Stimulated activated CD8-positive, alpha-beta memory T cell treated with anti-CD3 and anti-CD28 coated beads, Interleukin-4, amount 100 ng/mL, for 24 hours (primary cell): ENCODE measurements at places on chromosomes 1 and 21.

GRCh38 chr1:178284058-178284457, 190.2 kb downstream of the RASAL2 start:
- DNase-seq, result no peak

GRCh38 chr1:43009274-43009673, 50.6 kb upstream of the SLC2A1 start:
- DNase-seq, result no peak

GRCh38 chr1:41328001-41328615, 33.1 kb upstream of the FOXO6 start:
- DNase-seq, result no peak

- no peak for DNase-seq
Measured at GRCh38 chr21:36396971-36397370, 11.8 kb downstream of the CHAF1B start.

- no peak for DNase-seq
Measured at GRCh38 chr1:234375672-234376071, 2.4 kb downstream of the COA6 start.

- DNase-seq, result no peak
Measured at GRCh38 chr1:207035877-207036551, 3.5 kb upstream of the C1orf116 start.

DNA sequence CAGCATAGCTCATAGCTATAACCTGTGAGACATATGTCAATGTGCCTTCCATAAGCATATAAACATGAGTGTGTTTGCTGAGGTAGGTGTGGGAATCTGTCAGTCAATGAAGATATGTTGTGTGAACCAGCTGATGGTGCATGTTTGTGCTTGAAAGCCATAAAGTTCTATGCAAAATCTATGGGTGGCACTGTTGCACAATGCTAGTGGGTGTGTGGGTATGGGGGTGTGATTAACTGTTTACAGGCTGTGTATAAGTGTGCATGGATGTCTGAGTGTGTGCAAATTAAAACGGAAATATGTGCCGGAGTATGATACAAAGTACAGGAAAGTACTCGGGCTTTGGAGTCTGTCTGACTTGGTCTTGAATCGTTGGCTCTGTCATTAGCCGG, 1.0 kb upstream of the ATP2B4 start:
- DNase-seq, result no peak

DNA sequence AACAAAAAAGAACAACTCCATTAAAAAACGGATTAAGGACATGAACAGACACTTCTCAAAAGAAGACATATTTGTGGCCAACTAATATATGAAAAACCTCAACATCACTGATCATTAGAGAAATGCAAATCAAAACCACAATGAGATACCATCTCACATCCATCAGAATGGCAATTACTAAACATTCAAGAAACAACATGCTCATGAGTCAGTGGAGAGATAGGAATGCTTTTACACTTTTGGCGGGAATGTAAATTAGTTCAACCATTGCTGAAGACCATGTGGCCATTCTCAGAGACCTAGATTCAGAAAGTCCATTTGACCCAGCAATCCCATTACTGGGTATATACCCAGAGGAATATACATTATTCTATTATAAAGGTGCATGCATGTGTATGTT, 1442.6 kb upstream of the B3GALT2 start:
- no peak for DNase-seq

- no peak for DNase-seq
Measured at GRCh38 chr1:13935336-13935735, 235.3 kb downstream of the PRDM2 start.

DNA sequence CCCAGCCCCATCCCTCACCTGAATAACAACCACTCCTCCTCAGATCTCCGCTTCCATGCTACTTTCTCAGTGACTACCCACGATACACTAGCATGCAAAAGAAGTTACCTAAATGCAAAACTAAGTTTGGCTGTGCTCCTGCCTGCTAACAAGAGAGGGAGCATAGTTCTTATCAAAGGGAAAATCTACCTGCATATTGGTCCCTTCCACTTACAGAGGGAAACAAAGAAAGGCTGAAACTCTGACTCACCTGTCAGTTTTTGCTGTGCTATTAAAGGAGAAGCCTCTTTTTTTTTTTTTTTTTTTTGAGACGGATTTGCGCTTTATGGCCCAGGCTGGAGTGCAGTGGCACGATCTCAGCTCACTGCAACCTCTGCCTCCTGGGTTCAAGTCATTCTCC, 43.8 kb upstream of the RAVER2 start:
- no peak for DNase-seq

DNA sequence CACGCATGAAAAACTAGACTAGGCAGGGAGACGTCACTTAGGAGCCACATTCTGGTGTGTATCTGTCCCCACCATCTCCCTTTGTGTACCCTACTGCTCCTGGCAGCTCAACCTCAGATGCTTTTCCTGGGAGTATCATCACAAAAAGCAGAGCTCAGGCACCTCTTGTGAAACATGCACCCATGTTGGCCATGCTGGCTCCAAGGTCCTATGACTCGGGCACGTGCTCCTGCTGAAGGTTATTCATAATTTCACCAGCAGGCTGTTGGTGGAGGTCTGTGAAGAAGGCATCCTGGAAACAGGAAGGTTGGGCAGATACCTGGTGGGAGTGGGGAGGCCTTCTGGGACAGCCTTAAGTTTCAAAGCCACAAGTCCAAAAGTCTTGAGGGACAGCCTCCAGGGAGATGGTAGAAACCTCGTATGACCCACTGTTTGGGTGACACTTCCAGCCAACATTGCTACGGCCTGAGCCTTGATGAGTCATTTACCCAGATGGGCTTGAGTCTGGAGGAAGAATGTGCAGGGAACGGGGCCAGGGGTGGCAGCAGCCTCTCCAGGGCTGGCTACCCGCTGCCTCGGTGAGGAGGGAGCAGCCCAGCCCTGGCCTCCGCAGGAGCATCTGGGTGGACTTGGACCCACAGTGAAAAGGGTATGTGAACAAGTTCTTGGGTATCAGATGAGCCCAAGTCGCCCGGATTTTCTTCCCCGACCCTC, 75.8 kb downstream of the PGBD5 start:
- DNase-seq, result no peak

- DNase-seq, result no peak
Measured at GRCh38 chr1:70079546-70079945, 125.8 kb downstream of the LRRC40 start.

- no peak for DNase-seq
Measured at GRCh38 chr1:154944401-154945159, 8.1 kb upstream of the PMVK start.

DNA sequence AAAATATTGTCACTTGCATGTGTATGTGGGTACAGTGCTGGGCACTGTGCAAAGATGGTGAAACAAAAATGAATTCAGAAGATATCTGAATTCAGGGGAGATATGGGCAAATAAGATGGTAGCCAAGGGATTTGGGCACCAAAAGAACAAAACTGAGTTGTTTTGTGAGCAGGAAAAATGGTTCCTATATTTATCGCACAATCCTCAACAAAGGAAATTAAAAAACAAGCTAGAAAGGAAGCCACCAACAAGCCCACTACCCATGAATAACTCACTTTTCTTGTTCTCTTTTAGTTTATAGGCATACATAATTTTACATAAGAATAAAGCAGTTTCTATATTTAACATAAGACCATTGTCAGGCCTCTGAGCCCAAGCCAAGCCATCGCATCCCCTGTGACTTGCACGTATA, 40.7 kb upstream of the VASH2 start:
- DNase-seq, result no peak

GRCh38 chr1:155940482-155940992, 901 bp upstream of the RXFP4 start:
- DNase-seq, result no peak

DNA sequence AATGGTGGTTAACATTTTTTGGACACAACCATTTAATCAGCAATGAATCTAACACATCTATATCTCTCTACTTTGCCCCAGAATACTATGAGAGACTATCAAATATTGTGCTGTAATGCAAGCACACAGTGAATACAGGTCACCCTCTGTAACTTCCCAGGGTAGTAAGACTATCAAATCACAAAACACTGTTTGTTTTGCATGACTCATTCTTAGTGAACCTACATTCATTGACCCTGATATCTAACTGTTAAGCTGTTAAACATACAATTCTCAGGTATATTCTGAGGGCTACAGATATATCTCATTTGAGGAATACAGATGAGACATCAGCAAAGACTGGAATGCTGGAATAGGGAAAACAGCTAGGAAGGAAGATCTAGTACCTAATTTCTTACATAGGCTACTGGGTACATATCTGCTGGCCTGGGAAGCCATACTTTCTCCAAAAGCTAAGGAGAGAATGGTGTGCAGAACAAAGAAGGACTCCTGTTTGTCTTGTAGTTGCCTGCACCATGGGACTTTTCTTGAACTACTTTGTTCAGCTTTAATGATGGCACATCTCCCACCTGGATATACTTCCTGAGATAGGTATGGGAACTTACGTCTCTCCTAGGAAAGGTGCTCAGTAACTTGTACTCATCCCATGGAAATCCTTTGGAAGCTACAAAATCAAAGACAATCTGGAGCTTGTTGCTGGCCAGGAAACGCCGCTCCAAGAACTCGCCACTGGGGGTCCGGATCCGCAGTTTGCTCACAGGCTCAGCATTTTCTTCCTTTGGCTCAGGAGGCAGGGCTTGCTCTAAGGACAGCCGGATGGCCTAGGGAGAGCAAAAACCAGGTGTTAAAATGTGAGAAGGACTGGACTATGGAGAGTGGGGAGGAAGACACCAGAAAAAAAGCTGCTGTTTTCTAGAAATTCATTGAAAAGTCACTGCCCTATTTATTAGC, 51.9 kb upstream of the DMRTA2 start:
- no peak for DNase-seq

DNA sequence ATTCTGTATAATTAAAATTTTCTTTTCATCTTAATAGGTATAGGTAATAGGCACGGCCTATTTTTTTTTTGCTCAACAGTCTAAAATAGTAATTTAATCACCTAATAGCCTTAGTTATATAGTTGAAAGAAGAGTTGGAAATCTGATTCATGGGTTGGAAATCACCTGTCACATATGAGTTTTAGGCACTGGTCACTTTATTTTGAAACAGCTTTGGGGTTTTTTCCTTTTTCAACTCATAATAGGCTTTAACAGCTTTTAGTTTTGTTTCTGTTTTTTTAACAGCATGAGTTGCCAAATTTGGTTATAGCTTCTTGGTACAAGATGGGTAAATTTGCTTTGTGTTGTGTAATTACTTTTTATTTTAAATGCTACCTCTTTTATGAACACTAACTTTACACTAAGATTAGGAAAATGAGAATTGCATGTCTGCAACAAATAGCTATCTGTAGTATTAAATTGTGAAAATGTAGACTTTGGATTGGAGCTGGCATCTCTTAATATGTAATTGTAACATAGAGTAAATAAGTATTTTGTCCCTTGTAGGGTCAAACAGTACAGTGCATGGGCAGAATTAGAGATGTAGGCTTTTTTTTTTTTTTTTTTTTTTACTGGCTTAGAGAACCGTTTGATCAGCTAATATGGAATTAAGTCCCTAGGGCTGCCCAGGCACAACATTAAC, 109.8 kb downstream of the OSBPL9 start:
- DNase-seq, result no peak

- no peak for DNase-seq
Measured at GRCh38 chr1:173758110-173758509, 43.3 kb downstream of the KLHL20 start.

- no peak for DNase-seq
Measured at GRCh38 chr1:94503153-94503552, 38.4 kb downstream of the F3 start.

GRCh38 chr1:43731867-43732531, 24.7 kb downstream of the ST3GAL3 start:
- no peak for DNase-seq

- no peak for DNase-seq
Measured at GRCh38 chr21:35178827-35179226, 129.7 kb upstream of the RUNX1 start.

- no peak for DNase-seq
Measured at GRCh38 chr1:219446288-219446687, 166.6 kb downstream of the ZC3H11B start.

GRCh38 chr1:38004284-38005108, 818 bp downstream of the FHL3 start:
- DNase-seq, result no peak
